ENCODE measurements at places on chromosomes 5 and 9.

DNA sequence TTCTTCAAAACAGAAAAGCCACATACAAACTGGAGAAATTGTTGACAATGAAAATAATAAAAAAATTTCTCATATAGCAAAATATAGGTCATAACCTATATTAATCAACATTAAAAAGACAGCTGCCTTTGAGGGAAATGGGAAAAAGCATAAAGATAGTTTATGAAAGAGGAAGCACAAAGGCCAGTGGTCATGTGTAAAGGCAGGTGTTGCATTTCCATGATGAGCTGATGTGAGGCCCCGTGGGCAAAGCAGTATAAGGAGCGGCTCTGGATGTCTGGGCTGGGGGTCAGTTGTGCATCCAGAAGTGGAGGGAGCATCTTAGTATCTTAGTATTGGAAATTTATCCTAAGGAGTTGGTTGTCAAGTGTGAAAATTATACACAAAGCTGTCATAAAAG is 18.3 kb downstream of the NDUFS6 start:
- DNase-seq: no peak

- no peak for DNase-seq
These were observed 189.6 kb downstream of the PIK3R1 start for GRCh38 chr5:68405026-68405684.

GRCh38 chr9:76646249-76646648 is 118.0 kb upstream of the PCA3 start:
- DNase-seq: no peak

GRCh38 chr9:18689921-18690320 is 216.0 kb downstream of the ADAMTSL1 start:
- DNase-seq: no peak

DNA sequence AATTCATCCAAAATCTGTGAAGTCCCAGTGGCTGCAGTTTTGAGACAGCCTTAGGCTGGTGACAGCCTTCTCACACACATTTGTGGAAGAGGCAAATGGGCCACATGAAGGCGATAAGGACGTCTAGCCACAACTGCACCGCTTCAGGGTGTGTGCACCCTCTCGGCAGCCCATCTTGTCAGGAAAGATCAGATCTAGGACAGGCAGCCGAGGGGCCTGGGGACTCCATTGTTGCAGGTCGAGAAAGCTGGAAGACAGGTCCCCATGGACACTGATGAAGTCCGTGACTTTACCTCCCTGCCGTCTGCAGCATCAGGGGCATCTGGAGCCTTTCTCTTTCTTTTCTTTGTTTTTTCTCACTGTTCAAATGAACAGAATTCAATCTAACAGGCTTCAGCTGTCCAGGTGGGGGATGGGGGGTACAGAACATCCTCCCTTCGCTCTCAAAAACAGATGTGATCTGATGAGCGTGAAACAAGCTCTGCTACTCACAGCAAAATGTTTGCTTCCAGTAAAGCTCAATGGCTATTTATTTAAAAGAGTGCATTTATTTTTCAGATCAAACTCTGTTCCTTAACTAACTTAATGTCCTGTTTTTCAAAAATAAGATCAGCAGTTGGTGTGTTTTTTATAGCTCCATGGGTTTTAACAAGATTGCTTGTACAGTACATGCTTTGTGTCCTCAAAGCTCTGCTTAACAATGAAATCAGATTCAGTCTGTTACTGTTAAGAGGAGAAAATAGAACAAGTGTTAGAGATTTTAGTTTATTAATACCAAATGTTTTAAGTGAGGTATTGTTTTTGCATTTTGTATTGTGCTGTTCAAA is 111.8 kb upstream of the OTULINL start:
- no peak for DNase-seq

- no peak for DNase-seq
These were observed 70.9 kb downstream of the HSPA4 start for GRCh38 chr5:133122711-133123110.

GRCh38 chr5:27315363-27316270 is 277.2 kb upstream of the CDH9 start:
- DNase-seq: no peak

Measured in stimulated activated effector memory CD8-positive, alpha-beta T cell treated with anti-CD3 and anti-CD28 coated beads, Interleukin-12 subunit alpha, Interleukin-12 subunit beta, amount 100 ng/mL, for 72 hours (primary cell).